ENCODE measurements at places on chromosomes 1 and 21.

- DNase-seq = peak; percentile 35
These were observed 60.8 kb upstream of the PGD start for GRCh38 chr1:10338047-10338446.

DNA sequence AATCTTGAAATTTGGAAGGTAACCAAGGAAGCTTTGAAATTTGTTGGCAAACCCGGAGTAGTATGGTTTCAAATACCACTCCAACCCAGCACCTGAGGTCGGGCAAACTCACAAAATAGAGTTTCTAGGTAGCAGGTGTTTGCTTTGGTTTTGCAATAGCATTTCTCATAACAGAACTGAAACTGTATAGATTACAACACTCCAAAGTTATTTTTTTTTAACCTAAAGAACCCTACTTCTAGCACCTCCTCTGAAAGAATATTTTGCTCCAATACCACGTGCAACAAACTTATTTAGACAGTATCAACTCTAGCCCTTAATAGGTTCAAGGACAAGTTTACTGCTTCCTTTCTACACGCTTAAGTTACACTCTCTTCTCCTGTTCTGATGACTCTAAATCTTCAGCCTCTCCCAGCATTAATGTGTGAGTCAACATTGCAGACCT lies 178.5 kb upstream of the FMN2 start:
- DNase-seq = no peak

DNA sequence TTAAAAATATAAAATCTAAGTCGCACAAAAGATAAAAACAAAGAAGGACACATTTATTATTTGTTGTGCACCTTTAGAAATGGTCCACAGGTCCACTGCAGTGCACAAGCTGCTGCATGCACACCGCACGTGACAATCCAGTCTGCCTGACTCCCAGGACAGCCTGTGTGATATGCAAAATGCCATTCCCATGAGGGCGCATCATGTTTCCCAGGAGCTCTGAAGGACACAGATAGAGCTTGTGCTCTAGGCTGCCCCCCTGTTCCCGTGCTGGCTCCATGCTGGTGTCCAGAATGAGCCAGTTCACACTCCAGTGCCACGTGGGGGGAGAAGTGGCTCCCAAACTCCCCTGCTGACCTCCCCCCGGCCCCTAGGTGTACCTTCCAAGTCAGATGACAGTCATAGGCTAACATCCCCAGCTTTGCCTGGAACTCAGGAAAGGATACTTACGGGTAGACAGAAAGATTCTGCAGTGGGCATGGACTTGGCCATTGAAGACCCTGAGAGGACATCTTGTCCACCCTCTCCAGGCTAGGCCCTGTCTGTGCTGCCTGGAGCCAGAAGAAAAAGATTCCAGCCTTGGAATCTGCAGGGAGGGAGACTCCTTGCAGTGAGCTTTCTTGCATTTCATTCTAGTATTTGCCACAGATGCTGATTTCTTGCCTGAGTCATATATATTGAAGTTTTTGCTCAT lies 26.3 kb downstream of the RAB7B start:
- peak; percentile 13 for DNase-seq

GRCh38 chr1:8113262-8114220 lies 87.4 kb upstream of the ERRFI1 start:
- DNase-seq = peak; percentile 50

DNA sequence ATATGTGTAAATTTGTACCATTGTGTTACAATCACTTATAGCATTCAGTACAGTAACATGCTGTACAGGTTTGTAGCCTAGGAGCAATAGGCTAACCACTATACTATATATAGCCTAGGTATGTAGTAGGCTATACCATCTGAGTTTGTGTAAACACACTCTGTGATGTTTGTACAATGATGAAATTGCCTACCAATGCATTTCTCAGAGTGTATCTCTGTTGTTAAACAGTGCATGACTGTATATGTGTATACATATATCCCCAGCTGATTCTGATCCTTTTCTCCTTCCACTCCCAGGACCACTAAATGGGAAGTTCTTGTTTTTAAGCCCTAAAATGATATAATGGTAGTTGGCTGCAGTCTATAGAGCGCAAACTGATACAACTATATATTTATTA lies 7.8 kb downstream of the GNPAT start:
- peak; percentile 8 for DNase-seq

DNA sequence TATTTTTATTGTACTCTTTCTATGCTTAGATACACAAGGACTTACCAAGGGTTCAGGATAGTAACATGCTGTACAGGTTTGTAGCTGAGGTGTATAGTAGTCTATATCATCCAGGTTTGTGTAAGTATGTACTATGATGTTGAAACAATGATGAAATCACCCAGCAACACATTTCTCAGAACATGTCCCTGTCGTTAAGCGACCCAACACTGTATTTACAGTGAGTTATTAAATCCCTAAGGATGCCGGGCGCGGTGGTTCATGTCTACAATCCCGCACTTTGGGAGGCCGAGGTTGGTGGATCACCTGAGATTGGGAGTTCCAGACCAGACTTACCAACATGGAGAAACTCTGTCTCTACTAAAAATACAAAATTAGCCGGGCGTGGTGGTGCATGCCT lies 21.6 kb upstream of the RCOR3 start:
- no peak for DNase-seq

DNA sequence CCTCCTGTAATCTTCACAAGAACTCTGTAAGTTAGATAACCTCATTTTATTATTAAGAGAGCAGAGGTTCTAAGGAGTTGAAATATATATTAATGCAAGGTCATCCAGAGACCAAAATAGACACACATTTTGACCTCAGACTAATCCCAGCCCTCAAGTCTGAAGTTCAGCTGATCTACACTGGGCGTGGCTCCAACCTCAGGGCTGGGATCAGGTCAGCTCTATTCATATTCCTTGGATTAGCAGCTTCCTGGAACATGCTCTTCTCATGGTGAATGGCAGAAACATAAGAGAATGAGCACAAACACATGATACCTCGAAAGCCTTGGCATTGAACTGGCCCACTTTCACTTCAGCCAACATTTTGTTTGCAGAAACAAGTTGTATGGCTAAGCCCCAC lies 200.8 kb upstream of the ST6GALNAC5 start:
- no peak for DNase-seq

GRCh38 chr1:36881541-36881940 lies 152.8 kb downstream of the GRIK3 start:
- no peak for DNase-seq

GRCh38 chr1:7702365-7702764 lies 68.7 kb upstream of the VAMP3 start:
- DNase-seq = no peak

DNA sequence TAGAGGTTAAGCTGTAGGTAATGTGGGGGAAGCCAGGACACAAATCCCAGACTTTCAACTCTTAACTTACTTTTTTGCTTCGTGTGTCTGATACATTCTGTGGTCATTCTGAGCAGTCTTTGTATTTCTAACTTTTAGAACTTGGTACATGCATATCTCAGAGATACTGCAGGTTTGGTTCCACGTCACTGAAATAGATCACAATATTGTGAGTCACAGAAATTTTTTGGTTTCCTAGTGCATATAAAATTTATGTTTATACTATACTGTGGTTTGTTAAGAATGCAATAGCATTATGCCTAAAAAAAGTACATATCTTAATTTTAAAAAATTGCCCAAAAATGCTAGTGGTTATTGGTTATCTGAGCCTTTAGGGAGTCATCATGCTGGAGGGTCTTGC lies 3.2 kb downstream of the URB2 start:
- DNase-seq = peak; percentile 64

DNA sequence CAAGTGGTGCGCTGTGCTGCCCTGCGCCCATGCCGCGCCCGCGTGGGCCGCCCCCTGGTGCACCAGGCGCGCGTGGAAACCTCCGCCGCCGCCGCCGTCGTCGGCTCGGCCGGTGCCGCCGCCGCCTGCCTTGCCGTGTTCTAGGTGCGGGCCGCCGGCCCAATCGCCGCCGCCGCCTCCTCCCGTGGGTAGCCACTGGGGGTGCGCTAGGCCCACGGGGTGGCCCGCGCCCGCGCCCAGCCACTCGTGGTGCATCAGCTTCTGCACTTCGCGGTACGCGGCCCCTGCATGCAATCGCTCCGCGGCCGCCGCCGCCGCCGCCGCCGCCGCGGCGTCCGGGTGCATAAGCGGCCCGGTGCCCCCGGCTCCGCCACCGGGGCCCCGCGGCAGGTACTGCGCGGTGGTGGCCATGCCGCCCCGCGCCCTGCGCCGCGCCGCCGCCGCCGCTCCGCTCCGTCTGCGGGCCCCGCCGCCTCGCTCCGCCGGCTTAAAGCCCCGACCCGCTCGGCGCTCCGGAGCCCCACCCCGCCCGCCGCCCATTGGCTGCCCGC lies at the start of gene POU3F1:
POU3F1 (minus strand) TSS at position 461 of the 551 bp plus-strand sequence; CDS start at position 411, 50 bp downstream.
- no peak for DNase-seq

DNA sequence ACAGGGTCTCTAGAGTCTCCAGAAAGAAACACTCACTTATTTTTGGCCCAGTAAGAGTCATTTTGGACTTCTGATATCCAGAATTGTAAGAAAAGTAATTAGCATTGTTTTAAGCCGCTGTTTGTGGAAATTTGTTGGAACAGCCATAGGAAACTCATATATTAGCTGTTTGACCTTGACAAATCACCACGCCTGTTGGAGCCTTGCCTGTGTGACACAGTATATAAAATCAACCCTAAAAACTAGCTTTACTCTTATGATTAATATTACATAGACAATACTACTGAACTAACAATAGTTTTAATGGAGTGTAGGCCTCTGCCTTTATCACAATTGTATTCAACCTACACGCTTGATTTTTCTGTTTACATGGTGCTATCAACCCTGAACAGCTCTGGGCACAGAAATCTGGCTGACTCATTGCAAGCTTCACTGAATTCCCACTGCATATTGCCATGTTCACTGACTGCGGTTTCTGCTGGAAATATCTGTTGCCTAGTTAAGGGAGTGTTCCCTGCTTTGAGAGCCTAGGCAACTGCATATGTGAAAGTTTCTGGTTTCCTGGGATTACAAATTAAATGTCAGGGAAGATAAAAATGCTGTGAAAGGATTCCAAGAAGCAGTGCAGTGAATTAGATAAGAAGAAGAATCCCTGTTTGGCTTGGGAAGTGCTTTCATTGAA lies 419.5 kb upstream of the DEPDC1 start:
- DNase-seq = peak; percentile 87

GRCh38 chr1:192579010-192579738 lies 3.6 kb downstream of the RGS1 start:
- DNase-seq = peak; percentile 45

DNA sequence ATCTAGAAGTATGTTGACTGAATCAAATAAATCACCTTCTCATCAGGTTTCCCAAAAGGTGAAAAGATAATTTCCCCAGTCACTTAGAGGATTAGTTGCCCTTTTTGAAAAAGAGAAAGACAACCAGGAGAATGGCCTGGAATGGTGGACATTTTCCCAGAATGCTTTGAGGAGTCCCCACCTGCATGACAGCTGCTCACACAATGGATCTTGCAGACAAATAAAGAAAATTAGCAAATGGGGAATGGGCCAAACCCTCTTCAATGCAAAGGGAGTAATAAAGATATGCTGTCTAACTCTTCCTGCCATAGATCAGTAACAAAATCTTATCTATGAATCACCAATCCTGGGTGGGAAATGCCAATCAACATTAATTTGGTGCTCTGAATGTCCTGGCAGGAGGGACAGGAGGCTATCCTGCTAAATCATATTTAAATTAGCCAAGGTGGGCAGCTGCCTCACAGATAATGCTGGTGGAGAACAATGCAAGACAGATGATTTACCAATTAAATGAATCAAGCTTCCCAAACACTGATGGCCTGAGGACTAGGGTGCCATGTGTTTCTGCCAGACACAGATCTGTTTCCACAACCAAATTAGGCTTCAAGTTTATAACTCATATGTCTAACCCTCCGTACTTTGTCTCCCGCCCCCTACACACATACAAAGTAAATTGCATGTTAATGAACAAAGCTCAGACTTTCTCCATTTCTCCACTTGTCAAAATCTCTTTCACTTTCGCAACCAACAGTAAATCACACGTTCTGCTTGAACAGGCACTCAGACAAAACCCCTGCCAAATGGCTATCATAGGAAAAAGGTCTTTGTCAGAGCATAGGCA lies 488.0 kb upstream of the PLXNA2 start:
- peak; percentile 5 for DNase-seq

GRCh38 chr1:55716151-55716550 lies 501.0 kb upstream of the USP24 start:
- peak; percentile 79 for DNase-seq

- peak; percentile 44 for DNase-seq
These were observed 3.8 kb upstream of the CDC20 start for GRCh38 chr1:43354936-43355335.

DNA sequence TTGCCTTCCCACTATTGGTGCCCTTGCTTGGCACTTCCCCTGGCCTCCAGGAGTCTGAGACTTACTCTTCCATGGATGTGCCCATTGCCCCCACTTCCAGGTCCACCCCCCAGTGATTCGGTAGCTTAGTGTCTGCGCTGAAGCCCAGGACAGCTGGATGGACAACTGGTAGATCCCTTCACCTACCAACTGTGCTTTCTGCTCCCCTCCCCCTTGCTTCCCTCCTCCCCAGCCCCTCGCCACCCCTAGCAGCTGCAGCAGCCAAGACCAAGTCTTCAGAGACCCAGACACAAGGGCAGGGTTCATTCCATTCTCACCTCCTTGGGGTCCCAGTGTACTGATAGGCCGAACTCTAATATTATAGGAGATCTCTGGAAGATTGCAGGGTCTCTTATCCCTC lies 6.9 kb downstream of the LMNA start:
- DNase-seq = no peak

DNA sequence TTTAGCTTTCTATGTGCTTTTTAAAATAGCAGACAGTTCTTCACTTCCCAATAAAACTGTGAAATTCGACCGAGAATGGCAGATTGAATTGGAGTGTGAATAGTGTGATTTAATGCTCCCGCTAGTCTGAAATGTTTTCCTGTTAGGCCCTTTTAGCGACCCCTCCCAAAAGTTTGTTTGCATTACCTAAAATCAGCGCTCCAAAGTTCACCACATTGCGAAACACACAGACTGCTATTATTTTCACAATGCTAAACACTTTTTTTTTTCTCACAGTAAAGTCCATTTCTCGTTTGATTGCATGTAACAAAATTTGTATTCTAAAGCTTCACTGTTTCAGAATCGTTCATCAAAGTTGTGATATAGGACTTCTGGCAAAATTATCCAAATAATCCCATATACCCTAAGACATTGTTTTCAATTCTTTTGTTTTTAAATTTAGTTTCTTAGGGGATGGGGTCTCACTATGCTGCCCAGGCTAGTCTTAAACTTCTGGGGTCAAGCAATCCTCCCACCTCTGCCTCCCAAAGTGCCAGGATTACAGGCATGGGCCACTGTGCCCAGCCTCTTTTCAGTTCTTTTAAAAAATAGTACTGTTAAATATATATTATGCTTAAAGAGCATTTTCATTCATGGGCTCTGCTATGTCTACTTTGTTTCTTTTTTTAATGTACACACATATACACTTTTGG lies 76.5 kb upstream of the USH2A start:
- no peak for DNase-seq

DNA sequence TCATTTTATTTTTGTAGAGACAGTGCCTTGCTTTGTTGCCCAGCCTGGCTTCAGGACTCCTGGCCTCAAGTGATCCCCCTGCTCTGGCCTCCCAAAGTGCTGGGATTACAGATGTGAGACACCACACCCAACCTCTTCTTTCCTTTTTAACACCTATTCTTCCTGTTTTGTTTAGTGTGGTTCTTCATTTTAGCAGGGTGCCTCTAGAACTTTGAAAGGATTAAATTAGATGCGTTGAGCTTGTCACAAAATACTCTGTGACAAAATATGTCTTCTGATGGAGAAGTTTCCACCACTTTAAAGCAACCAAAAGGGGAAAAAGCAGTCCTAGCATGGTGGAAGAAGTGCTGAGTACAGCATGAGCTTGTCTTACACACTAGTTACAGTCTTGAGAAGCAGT lies 42.0 kb downstream of the CDC14A start:
- no peak for DNase-seq

Measured in fibroblast of lung (primary cell).